ENCODE measurements at places on chromosomes 2 and 18.

- no peak for DNase-seq
Observed at GRCh38 chr2:108446703-108447102, 2.3 kb upstream of the GCC2 start.

GRCh38 chr2:121635371-121635770 lies 13.9 kb downstream of the CLASP1 start:
- no peak for DNase-seq

- DNase-seq = no peak
Observed at GRCh38 chr2:196277002-196277401, 105.6 kb upstream of the STK17B start.

DNA sequence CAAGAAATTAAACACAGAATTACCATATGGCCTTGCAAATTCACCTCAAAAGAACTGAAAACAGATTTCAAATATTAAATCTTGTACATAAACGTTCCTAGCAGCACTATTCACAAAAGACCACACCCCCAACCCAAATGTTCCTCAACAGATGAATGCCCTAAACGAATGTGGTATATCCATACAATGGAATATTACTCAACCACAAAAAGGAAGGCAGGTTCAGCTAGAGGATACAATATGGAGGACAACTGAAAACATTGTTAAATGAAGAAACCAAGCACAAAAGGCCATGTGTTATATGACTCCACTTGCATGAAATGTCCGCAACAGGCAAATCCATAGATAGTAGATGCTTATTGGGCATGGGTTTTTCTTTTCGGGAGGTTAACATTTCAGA lies 61.7 kb downstream of the PPP4R1 start:
- no peak for DNase-seq

DNA sequence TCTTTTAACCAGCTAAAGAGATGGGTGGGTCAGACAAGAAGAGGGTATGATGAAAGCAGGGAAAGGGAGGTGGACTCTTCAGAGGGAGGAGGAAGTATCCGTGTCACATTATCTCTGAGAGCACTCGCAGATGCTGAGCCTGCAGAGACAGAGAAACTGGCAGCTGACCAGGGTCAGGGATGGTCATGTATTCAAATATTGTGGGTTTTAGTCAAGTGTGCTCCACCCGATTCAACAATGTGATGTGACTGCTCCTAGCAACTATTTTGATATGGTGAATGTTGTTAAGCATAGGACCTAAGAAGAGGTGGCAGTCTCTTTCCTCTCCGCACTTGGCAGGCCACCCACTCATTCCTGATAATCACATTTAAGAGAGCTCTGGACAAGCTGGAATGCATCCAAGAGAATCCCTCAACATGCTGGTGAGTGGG lies 1.3 kb upstream of the CLIP4 start:
- peak; percentile 32 for DNase-seq

DNA sequence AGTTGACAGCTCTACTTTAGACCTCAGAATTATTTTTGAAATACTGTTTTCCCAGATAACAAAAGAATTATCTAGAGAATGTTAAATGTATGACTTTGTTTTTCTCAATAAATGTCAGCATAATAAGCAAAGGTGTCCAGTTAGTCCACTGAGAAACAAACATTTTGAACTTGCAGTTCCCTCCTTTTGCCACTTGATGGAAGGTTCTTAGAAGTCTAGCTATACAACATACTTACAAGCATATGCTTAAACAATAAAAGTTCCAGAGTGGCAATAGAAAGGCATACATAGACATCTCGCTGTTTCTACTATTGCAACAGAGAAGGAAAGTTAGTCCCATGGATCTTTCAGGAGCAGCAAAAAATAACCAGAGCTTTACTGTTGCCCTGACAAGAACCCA lies 11.8 kb downstream of the NDUFA10 start:
- no peak for DNase-seq

DNA sequence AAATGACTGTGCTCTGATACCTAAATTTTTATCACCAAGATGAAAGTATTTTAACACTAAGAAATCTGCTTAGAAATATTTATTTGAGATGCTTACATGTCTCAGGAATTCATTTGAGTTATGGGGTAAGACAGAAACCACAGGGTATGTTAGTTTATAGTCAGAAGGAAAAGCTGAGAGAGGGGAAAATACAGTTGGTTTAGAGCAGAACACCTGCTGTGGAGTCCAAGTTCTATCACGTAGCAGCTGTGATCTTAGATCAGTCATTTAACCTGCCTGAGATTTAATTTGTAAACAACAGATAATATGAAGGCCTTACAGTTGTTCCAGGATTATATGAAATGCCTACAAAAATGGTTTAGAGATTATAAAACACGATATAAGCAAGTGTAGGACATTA lies 29.0 kb downstream of the PDE6D start:
- DNase-seq = no peak

DNA sequence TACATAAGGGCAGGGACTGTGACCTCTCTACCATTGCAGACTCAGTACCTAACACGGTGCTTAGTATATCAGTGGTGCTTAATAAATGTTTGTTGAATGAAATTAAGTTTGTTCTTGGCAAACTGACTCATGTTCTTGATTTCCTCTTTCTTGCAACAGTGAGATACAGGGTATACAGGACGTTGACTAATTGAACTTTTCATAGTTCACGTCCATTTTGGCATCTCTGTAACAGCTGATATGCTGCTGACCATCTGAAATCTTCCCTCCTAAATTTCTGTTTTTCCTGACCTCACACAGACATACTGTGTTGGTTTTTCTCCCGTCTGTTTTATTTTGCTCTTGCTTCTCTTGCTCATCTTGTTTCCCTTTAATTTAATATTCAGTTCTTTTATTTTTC lies 44.2 kb downstream of the LHCGR start:
- DNase-seq = no peak

- DNase-seq = no peak
Observed at GRCh38 chr2:7419814-7420311, 502.7 kb downstream of the RNF144A start.

GRCh38 chr2:230541934-230542380 lies 126.0 kb downstream of the SP100 start:
- no peak for DNase-seq

All from AG09309 (cell line).